NCI-H1048 (cell line): ENCODE measurements at places on chromosomes 3 and 15.

- DNase-seq: no peak
These were observed 171.5 kb upstream of the IL12A start for GRCh38 chr3:159817126-159817525.

DNA sequence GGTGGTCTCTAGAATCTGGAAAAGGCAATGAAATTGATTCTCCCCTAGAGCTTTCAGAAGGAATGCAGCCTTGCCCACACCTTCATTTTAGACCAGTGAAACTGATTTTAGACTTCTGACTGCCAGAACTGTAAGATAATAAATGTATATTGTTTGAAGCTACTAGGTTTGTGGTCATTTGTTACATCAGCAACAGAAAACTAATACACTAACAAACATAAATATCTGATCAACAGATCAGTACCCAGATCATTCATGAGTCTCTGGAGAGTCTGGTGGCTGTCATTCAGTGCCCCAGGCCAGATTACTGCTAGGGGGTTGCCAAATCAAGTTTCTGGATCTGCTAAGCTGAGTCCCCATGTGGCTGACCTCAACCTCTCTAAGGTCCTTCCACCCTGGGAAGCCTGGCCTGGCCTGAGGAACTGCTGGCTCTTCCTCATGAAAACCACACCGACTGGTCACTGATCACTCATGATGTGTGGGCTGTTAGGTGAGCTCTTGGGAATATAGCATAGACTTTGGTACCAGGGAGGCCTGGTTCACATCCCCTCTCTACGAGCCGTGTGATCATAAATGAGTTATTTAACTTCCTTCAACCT, 11.1 kb upstream of the LACTB start:
- no peak for DNase-seq

DNA sequence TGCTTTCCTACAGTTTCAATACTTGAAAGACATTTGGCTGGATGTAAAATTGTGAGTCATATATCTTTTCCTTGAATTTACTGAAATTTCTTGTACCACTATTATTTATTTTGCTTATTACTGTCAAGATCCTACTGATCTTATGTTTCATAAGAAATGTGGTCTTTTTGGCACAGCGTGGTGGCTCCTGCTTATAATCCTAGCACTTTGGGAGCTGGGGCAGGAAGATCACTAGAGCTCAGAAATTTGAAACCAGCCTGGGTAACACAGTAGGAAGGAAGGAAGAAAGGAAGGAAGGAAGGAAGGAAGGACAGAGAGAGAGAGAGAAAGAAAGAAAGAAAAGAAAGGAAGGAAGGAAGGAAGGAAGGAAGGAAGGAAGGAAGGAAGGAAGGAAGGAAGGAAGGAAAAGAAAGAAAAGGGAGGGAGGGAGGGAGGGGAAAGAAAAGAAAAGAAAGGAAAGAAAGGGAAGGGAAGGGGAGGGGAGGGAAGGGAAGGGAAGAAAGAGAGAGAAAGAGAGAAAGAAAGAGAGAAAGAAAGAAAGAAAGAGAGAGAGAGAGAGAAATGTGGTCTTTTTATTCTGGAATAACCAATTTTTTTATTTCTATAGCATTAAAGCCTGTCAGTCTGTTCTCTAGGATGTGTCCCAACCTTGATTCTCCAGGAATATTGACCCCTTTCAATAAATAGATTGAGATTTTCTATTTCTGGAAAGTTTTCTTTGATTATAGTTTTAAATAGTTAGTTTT, 572.0 kb upstream of the TGFBR2 start:
- DNase-seq: no peak

GRCh38 chr3:190224456-190224855, 97.8 kb downstream of the CLDN1 start:
- DNase-seq: no peak

GRCh38 chr15:81351651-81352050, 22.4 kb downstream of the TMC3 start:
- no peak for DNase-seq

DNA sequence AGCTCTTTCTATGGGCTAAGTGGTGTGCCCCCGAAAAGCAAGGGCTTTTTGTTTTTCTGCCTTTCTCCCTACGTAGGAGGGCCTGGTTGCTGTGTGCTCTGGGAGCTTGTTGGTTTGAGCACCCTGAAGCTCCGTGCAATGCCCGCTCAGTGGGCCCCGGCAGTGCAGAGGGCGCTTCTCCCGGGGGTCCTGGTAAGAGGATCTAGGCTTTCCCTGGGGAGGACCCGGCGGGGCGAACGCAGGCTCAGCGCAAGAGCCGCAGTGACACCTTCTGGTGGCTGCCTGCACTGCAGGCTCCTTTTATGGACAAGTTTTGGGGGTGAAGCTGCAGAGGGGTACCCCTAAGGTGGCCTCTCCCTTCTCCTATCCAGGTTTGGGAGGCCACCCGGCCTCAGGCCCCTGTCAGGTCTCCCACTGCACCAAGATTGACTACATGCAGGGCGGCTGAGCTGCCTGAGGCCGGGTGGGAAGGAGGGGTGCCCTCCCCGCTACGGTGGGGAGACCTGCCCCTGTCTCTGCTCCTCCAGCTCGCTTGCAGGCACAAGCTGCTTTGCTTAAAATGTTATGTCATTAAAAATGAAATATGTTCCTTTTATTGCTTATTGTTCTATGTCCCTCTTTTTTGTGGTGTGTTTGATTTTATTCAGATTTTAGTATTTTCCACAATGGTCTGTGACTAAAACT, 387.9 kb downstream of the GABRG3 start:
- no peak for DNase-seq

DNA sequence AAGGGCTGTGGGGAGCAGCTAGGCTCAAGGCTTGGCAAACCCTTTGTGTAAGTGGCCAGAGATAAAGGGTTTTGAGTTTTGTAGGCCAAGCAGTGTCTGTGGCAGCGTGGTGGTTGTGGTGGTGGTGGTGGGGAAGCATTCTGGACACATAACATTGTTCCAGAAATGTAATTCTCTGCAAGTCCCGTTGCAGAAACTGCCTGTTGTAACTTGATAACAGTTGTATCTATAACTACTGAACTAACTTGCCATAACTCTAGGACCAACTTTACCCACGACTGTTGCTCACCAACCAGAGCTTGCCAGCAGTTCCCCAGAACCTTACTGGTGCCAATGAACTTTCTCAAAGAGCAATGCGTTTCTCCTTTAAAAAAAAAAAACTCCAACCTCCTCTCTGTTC, 18.1 kb upstream of the TMEM40 start:
- DNase-seq: no peak

- DNase-seq: peak; percentile 71
These were observed 21.3 kb downstream of the DUT start for GRCh38 chr15:48352474-48353072.

DNA sequence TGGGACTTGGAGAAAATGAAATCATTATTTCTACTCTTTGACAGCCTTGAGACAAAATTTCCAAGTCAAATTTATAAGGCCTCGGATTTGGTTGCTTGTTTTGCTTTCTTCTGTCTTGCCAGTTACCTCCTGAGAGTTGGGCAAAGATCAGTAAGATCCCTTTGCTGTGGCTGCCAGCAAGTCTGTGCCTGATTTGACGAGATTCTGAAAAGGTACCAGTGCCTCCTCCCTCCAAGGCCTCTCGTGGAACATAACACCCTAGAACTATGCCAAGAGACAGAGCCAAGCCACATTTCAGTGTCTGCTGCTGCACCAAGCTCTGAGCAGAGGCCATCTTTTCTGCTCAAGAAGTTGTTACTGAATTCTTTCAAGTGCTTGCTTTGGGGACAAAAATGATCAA, 61.0 kb downstream of the GTPBP8 start:
- no peak for DNase-seq

GRCh38 chr3:9211155-9211950, 38.1 kb downstream of the SRGAP3 start:
- no peak for DNase-seq

GRCh38 chr15:22959321-22960101, 20.7 kb downstream of the CYFIP1 start:
- no peak for DNase-seq

DNA sequence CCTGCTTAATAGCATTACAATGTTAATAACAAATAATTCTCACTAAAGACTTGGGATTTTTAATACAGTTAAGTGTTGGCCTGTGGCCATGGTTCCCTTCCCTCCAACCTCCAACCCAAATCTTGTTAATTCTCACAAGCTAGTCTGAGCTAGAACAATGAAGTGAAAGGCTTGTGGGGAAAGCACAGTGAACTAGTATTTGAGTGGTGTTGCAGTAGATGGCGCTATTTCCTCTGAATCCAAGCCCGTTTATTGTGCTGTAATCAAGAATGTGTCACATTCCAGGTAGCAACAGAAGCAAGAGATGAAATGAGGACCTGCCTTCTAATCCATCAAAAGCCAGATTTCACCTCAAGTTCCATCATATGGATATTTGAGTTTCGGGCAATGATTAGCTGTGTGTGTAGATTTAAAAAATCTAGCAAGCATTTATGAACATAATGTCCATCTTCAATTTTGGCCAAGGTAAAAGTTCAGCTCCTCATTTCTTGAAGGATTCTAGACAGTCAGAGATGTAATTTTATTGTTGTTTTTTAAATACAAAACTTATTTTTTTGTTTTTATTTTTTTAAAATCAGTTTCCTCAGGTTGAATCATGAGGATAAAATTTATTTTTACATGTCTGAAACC, 160.7 kb downstream of the SQOR start:
- peak; percentile 14 for DNase-seq

DNA sequence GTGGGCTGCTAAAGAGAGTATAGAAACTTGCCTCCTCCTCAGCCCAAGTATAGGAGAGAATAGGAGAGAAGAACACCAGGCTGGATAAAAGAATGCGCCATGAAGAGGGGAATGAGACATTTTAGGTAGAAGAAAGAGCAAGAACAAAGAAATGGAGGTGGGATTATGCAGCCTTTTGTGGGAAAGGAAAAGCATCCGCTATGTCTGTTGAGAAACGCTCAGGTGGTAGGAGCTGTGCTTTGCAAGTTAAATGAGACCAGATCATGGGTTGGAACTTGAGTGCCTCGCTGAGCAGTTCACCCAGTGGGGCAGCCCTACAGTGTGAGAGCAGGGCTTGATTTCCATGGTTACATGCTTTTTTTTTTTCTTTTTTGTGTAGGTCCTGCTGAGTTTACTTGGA, 11.5 kb upstream of the RTP1 start:
- no peak for DNase-seq

- DNase-seq: no peak
These were observed 404.4 kb downstream of the VPS13C start for GRCh38 chr15:61655881-61656280.

- no peak for DNase-seq
These were observed 150.3 kb downstream of the SAMMSON start for GRCh38 chr3:70149714-70150400.

DNA sequence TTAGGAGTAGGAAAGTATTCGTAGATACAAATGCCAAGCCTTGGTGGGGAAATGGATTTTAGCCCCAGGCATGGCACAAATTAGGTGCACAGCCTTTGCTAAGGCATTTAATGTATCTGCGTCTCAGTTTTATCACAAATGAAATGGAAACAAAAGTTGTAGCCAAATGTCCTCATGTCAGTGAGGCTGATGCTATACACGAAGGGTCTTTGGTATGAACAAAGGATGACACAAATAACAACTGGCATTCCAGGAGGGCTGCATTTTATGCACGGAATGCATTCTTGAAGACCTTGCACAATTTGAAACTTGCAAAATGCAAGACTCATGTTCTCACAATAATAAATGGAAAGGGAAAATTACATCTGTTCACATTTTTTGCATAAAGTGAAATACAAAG, 181.9 kb downstream of the SV2B start:
- no peak for DNase-seq

- DNase-seq: no peak
These were observed 5.2 kb downstream of the TBC1D2B start for GRCh38 chr15:78072080-78072892.

DNA sequence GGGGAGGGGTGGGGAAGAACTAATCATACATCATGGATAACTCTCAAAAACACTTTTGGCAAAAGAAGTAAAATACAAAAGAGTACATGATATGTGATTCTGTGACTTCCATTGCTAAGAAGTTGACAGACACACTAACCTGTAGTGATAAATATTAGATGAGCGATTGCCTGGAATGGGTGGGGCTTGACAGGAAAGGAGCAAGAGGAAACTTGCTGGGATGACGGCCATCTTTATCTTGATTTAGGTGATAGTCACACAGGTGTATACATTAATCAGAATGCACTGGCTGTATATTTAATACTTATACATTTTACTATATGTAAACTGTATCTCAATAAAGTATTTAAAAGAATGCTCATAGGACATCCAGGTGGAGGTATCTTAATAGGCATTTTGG, 13.1 kb downstream of the PARL start:
- DNase-seq: no peak

DNA sequence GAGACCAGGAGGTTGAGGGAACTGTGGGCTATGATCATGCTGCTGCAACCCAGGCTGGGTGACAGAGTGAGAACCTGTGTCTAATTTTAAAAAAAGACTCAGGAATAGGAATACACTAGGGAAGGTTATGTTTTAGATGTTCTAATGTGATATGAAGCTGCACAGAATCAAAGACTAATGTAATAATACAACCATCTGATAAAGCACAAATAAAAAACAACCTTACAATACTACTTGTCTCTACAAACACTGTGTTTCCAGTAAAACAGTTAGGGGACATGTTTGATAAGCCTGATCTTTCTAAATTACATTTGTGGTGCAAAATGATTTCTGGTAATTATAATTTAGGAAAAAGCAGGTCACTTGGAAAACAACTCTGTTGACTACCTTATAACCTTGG, 56.7 kb downstream of the RBMS3 start:
- DNase-seq: no peak

DNA sequence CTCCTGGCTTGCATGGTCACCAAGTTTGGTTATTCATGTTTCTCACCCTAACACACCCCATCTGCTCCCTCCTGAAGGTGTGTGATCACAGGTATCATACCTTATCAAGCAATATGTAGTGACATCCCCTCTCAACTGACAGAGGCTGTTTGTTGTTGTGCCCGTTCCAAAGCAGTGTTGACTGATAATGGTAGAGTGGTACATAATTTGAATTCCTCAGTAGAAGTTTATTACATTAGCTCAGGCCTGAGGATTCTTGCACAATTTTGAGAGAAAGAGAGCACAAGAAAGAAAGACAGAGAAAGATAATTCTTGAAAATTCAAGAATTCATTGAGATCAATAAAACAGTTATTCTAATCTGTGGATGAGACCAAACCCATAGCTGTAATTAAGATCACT, 69.1 kb upstream of the SATB1 start:
- no peak for DNase-seq

- no peak for DNase-seq
These were observed 41.4 kb downstream of the NTRK3 start for GRCh38 chr15:88215066-88215648.

- no peak for DNase-seq
These were observed 23.1 kb upstream of the P4HTM start for GRCh38 chr3:48966876-48967361.

DNA sequence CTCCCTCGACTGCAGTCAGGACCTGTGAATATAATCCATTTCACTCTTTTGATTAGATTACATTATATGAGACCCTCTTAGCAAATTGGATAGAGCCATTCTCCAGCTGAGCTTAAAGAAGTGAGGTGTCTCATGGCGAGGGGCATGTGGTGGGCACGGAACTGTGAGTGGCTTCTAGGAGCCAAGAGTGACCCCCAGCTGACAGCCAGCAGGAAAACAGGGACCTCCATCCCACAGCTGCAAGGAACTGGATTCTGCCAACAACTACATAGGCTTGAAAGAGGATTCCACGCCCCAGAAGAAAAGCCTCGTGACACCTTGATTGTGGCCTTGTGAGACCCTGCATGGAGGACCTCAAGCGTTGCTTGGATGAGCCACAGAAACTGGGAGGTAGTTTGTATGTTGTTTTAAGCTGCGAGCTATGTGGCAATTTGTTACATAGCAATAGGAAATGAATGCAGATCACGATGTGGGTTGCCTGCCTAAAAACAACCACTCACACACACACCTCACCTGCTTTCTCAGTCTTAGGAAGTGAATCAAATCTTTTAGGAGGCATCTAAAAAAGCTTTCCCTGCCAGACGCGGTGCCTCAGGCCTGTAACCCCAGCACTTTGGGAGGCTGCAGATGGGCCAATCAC, 84.2 kb upstream of the BHLHE40 start:
- no peak for DNase-seq
